Esophagus mucosa (tissue), 1 donor: ENCODE measurements at places on chromosomes 2 and 18. TPM values are rescaled to one million over a fixed set of nuclear protein-coding genes. Genes with fewer than 3 reads are reported as not detected.

DNA sequence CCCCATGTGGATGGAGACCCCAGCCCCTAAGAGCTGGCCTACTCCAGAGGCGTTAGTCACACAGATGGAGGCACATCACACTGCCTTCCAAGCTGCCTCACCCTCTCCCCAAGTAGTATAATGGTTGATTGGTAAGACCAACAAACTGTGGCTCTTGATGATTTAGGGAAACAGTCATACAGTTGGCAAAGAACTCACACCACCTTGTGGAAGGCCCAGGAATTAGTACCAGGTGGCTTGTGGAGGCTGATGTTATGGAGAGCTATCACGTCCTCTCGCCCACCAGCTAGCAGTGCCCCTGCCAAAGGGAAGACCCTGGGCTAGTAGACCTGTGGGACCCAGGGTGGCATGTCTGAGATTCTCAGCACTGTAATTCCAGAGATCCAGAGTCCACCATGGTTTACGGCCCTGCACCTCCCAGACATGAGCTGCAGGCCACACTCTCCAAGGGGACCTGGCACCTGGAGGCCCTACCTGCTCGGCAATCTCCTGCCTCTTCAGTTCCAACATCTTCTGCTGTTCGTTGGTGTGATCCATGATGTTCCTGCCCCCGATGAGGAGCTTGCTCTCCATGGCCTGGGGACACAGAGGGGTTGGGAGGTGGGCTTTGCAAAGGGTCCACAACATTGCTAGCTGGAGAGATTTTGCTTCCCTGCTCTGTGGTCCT, 26.3 kb downstream of the KIF3C start:
- ATAC-seq: no peak

GRCh38 chr18:46374850-46375249, 270.7 kb downstream of the HAUS1 start:
- no peak for ATAC-seq

Gene FAM237A
- not detected for total RNA-seq

DNA sequence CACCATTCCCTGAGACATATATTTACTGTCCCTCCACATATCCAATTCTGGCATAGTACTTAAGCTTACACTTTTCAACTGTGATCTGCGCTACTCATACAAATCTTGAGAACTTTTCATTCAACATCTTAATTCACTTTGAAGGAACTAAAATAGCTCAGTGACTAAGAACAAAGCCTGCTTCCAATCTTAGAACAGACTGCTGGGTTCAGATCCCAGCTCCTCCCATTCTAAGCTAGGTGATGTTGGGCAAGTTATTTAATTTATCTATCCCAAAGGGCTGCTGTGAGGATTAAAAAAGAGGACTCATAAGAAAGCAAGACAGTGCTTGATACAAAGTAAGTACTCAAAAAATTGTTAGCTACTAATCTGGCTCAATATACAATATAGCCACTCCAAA, 57.9 kb downstream of the UGP2 start:
- ATAC-seq: no peak

DNA sequence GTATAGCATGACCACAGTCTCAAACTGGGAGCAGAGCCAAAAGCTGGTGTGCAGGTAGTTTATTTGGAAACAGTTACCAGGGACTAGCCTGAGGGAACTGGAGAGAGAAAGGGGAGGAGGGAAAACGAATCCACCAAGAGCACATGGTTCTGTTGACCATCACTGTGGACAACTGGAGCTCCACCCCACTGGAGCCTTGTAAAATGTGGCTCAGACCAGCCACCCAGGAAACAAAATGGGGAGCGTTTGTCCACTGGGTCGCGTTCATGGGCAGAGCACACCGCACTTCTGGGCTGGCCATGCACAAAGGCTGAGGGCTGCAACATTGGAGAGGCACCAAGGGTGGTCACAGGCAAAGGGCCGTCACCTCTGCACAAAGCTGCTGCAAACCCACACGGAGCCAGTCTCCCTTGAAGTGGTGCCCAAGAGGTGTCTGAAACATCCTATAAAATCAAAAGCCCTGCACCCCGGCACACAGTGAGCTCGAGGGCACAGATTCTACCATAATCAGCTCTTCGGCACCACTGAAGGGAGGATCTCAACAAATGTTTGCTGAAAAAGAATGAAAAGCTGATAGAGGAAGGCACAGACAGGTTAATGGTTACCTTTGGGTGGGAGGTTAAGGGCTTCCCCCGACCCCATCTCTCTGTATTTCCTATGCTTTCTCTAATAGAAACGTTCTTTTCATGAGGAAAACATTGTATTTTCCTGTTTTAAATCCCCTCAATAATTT, 192.9 kb downstream of the INHBB start:
- ATAC-seq: no peak

DNA sequence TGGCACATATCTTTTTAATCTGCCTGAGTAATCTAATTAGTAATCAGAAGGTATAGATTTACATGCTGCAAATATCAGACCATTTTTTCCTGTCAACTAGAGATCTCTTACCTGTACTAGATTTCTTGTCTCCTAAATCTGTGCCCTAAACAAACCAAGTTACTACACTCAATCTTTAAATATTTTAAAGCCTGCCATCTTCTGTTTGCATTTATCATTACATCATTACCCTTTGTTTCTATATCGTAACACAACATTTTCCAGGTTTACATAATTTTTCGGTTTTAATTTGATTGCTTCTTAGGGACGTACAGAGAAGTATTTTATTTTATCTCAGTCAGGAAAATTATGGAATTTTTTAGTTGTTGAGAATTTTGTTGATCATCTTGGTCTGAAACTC, 25.7 kb downstream of the PSMA8 start:
- ATAC-seq: no peak

Gene SLC38A11
- 0.48 TPM for total RNA-seq

Gene ANKRD30B
- total RNA-seq: not detected

GRCh38 chr2:215796140-215796855, 217.1 kb downstream of the MREG start:
- ATAC-seq: no peak

GRCh38 chr2:53654396-53654795, 113.2 kb upstream of the CHAC2 start:
- no peak for ATAC-seq

Gene FBXO48
- total RNA-seq: 1.00 TPM

GRCh38 chr2:111017034-111017622, 103.6 kb upstream of the BCL2L11 start:
- ATAC-seq: no peak

GRCh38 chr2:7809640-7810039, 872.2 kb upstream of the ID2 start:
- no peak for ATAC-seq

- no peak for ATAC-seq
Measured at GRCh38 chr18:58385472-58385871, 243.4 kb downstream of the ALPK2 start.

Gene WNT6
- not detected for total RNA-seq

Gene TEX44
- not detected for total RNA-seq

DNA sequence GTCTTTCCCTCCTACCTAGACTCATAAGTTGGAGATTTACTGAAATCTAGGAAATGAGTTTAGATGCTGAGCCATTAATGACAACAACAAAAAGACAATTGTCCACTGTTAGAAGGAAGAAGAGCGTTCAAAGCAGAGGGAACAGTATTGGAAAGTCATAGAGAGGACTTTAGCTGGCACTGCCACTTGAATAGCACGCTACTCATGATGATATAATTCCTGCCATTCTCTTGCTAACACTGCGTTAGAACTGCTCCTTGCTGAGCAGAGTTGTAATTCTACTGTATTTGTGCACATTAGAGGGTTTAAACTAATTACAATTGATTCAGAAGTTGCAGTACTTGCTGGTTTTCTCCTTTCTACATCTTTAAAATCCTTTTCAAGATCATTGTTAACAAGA, 9.0 kb upstream of the AFTPH start:
- ATAC-seq: no peak

DNA sequence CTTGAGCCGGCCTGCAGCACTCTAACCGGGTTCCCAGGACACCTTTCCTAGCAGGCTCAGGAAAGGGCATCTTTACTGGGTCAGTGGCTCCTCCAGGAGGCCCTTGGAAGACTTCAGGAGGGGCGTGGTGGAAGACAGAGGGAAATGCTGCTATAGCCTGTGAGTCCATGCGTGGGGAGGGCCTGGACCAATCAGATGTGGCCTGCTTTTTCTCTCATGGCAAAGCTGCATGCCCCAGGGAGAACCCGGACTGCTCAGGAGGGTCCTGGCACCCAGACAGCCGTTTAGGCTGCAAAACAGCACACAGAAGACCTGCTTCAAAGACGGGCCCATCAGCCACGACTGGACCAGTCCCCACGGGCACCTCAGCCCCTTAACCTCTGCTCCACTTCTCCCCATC, 84.4 kb downstream of the EIPR1 start:
- no peak for ATAC-seq

GRCh38 chr2:225156853-225157451, 114.7 kb upstream of the DOCK10 start:
- no peak for ATAC-seq

DNA sequence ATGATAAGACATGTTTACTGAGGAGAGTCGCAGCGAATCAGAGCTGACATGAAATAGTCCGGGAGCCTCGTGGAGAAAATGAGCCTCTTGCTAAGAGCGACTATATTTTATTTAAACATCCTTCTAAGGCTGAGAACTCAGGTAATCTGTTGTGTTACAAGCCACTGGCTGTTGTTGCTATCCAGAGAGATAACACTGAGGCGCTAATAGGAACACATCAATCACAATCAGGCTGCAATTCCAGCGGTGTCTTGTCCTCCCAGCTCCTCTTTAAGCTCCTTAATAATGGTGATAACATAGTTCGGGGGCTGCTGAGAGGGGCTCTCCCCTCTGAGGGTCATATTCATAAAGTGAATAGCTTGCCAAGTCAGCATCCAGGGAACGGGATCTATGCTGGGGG, 95.1 kb downstream of the INSIG2 start:
- ATAC-seq: no peak

Gene SERPINB3
- 879 TPM for total RNA-seq

Gene DGKD
- total RNA-seq: 6.7 TPM

GRCh38 chr2:138559641-138560040, 58.1 kb downstream of the SPOPL start:
- no peak for ATAC-seq

Gene LRATD1
- total RNA-seq: 74.7 TPM

GRCh38 chr2:220674033-220674432, 898.1 kb downstream of the EPHA4 start:
- ATAC-seq: no peak

DNA sequence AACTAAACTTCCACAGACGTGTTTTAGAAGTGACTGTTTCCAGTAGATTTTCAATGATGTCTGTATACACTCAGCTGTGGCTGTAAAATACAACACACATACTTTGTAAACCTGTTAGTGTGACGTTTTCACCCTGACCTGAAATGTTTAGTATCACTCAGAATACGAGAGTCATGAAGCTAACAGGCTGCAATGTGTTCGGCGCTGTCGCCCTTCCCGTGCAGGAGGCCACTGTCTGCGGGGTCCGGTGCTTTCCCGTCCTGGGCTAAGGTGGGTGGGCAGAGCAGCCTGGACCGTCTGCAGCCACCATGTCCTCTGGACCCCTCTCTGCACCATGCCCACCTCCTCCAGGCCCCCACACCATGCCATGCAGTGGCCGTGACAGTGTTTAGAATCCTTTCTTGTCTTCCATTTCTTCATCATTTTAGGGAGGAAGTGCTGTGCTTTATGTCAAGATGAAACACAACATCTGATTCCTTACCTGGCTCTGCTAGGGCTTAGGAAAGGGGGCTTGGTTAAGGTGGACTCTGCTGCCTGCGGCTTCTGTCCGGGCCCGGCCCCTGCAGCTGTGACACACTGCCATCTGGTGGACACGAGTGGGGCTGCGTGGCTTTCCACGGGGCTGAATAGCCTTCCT, 53.8 kb upstream of the RBM44 start:
- peak; percentile 80 for ATAC-seq

Gene TACR1
- total RNA-seq: 0.64 TPM

DNA sequence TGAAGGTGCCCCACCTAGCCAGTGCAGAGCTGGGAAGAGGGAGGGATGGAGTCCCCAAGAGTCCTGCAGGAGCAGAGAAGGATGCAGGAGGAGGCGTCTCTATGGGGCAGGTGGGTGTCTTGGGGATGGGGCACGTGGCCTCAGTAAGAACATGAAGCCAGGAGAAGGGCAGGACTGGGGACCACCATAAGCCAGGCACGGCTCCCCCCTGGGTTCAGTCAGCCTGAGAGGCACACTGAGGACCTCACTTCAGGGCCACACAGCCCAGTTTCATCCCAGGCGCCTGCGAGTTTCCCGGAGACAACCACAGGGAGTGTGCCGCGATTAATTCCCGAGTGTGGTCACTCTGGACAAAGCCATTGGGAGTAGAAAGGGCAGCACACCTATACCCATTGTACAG, 120.3 kb downstream of the GYPC start:
- ATAC-seq: peak; percentile 12

DNA sequence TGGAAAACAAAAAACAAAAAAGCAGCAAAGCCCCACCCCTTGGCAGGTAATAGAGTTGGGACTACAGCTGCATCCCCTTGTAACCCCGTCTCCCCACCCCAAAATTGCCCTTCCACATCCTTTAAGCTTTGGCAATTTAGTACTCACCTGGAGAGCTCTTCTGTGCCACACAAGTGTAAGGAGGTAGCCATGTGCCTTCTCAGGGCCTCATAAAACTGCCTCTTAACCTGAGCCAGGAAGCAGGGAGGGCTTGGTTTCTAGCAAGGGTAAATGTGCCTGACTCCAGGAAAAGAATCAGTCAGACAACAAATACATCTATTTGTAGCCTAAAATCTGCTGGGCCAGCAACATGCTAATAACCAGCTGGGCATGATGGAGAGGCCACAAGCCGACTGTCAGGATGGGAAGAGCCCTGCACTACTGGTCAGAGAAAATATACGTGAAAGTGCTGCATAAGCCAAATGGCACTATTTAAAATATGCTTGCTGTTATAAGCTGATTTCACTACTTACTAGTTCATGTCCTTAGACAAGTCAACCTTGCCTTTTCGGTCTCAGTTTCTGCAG, 46.3 kb downstream of the NOP58 start:
- ATAC-seq: no peak

GRCh38 chr18:4406856-4407255, 48.3 kb downstream of the DLGAP1 start:
- no peak for ATAC-seq

Gene MATN3
- total RNA-seq: 0.56 TPM

DNA sequence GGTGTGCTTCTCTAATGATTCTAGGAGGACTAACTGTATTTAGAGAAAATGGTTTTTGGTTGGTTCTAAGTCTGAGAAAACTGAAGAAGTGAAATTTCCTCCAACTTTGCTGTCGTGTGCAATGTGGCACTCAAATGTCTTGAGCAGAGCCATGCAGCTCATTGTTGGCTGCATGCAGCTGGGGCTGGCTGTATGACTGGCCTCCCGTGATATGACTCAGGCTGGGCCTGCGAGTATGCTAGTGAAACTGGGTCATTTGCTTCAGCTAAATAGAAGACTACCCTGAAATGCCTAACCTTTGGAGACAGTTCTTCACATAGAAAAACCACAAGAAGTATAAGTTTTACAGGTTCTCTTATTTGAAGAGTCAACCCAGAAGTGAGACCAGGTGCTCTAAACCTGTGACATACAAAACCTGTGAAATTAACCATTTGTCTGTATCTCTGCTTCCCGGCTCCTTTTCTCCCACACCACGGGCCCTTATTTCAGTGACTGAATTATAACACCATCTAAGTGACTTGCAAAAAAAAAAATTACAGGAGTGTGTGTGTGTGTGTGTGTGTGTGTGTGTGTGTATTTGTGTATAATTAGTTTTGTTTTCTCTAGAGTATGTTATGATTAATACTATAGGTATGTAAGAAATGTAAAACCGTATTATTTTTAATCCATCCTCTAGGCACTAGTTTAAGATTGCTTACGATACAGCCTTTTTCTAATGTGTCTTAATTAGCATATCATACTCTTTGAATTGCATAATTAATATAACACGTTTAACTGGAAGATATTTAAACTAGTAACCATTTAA, 15.9 kb downstream of the POLI start:
- ATAC-seq: peak; percentile 91

GRCh38 chr2:214203744-214204289, 207.0 kb upstream of the VWC2L start:
- peak; percentile 69 for ATAC-seq
